GDM1 (cell line): ENCODE measurements at places on chromosomes 2 and 18.

DNA sequence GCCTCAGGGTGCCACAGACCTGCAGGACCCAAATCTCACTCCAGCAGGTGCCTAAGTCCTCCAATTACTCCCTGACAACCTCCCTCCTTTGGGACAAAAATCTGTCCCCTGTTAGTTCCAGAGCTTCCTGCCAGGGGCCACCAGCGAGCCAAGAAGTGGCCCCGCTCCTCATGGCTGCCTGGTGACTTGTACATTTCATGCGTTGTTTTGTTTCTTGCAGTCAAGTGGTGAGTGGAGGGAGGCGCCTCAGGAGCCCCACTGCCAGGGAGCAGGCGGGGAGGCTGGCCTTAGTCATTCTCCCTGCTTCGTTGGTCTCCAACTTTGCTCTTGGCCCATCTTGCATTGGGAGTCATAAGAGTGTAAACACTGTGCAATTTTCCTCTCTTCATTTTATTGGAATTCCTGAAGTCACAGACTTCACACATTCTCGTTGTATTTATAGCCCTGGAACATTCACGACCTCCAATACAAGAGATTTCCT is 81.3 kb downstream of the KCNF1 start:
- no peak for DNase-seq

DNA sequence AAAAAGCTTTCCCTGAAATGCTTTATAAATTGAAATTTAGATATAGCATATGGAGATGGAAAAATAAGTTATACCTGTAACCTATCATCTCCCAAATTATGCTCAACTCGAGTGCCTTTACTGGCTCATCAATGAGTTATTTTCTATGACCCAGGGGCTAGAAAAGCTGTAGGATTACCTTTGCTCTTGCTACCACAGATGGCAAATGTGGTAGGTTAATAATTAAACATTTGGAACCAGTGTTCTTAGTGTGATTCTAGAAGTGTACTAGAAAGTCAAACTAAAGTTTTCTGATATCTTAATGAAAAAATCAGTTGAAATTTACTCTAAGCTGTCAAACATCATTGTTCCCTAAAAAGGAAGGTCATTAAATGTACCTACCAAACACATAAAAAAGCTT is 22.5 kb downstream of the ALS2 start:
- no peak for DNase-seq

DNA sequence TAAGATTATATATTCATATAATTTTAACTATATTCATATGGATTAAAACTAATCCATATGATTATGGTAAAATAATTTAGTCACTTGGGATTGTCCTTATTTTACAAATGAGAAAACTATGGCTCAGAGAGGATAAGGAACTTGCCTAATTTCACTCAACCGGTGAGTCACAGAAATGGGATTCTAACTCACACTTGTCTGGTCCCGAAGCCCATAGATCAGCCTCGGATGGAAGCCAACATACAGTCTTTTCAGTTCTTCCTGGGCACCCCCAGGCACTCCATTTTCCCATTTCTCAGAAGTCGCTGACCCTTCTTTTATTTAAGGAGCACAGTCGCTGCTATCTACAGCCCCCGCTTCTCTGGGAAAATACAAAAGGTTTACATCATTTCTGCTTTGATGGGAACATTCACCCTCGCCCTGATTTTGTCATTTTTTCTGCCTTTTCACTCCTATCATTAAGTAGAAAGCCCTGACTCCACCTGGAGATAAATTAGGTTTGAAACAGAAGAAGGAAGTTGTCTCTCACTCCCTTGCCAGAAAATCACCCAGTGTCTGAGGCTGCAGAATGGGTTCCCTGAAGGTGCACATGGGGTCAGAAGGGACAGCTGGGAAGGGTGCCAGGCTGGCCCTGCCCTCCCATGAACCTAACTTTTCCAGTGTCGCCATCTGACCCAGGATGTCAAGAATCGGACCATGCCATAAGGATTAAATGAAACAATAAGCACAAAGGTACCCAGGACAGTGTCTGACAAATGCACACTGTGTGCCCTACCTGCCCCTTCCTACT is 36.6 kb downstream of the CYP1B1 start:
- DNase-seq: no peak

DNA sequence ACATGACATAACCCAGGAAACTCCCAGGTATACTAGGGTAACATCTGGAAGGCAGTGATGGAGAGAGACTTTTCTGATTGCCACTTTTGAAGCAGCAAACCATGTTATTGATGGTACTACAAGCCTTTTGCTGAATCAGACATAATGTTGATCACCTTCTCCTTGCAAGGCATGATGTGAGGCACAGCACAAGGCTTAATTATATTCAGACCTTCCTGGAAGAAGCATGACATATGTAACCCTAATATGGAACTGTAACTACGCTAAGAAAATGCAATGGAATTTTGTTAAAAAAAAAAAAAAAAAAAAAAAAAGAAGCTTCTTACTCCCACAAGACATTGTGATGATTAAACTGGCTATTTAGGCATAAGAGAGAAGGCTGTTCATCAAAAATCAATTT is 145.4 kb downstream of the ALK start:
- DNase-seq: no peak

DNA sequence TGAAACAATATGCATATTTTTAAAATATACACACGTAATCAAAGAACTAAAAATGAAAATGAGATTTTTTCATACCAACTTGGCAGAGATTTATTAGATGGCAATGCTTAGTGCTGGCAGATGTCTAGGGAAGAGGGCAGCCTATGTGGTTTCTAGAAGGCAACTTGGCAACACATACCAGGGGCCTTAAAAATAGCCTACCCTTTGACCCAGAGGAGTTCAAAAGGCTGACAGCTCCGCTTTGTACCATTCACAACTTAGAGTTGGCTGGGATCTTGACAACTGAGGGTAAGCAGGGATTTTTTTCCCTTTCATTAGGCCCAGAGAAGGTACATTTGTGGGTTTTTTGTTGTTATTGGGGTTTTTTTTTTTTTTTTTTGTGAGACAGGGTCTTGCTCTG is 26.4 kb upstream of the GPR55 start:
- no peak for DNase-seq

- no peak for DNase-seq
Measured at GRCh38 chr2:69046221-69046662, 33.3 kb downstream of the ANTXR1 start.

- no peak for DNase-seq
Measured at GRCh38 chr2:120851116-120851773, 115.6 kb downstream of the GLI2 start.

DNA sequence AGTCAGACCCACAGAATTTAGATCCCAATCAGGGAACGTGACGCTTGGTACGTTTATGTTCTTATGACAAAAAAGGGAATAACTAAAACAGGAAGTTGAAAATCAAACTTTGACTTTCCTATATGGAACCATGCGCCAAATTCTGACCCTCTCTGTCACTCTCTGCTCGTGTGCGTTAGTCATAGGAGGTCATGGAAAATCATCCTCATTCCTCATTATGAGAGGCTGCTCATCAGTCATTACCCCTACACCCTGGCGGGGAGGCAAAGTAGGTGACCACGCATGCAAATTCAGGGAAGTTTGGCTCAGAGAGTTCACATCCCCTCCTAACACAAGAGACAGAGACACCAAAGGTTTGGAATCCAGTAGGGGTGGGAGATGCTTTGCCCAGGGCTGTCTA is 15.5 kb downstream of the IL1F10 start:
- DNase-seq: no peak

- DNase-seq: no peak
Measured at GRCh38 chr18:33472509-33472908, 32.0 kb upstream of the CCDC178 start.

DNA sequence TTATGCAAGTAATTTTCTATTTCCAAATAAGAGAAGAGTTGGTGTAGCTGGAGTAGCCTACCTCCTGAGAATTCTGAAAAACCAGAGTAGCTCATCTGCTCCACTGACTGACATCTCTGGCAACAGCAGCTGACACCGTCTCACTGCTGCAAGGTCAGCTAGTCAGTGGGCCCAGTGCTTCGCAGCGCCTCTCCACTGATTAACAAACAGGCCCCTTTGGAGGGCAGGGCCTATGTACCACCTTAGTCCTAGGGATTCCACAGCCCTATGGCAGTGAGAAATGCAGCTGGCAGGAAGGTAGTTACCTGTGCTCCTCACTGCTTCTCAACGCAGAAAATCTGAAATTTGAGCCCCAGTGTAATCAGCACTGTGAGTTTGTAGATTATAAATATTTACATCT is 97.5 kb downstream of the DLGAP1 start:
- no peak for DNase-seq

GRCh38 chr2:145464866-145465265 is 944.9 kb upstream of the ZEB2 start:
- no peak for DNase-seq

DNA sequence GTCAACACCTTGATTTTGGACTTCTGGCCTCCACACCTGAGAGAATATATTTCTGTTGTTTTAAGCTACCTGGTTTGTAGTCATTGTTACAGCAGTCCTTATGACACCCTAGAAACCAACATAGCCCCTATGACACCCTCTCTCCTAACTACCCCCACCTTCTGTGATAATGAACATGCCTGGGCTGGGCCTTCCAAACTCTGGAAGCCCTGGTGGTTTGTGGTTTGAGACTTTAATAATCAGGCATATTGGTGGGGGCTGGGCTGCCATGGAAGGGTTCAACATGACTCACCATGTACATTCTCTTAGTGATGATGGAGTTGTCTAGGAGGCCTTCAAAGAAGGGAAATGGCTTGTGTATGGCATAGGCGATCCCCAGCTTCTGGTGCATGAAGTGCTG is 3.3 kb downstream of the SP110 start:
- DNase-seq: no peak

- DNase-seq: no peak
Measured at GRCh38 chr2:177207101-177207500, 5.5 kb upstream of the HNRNPA3 start.

DNA sequence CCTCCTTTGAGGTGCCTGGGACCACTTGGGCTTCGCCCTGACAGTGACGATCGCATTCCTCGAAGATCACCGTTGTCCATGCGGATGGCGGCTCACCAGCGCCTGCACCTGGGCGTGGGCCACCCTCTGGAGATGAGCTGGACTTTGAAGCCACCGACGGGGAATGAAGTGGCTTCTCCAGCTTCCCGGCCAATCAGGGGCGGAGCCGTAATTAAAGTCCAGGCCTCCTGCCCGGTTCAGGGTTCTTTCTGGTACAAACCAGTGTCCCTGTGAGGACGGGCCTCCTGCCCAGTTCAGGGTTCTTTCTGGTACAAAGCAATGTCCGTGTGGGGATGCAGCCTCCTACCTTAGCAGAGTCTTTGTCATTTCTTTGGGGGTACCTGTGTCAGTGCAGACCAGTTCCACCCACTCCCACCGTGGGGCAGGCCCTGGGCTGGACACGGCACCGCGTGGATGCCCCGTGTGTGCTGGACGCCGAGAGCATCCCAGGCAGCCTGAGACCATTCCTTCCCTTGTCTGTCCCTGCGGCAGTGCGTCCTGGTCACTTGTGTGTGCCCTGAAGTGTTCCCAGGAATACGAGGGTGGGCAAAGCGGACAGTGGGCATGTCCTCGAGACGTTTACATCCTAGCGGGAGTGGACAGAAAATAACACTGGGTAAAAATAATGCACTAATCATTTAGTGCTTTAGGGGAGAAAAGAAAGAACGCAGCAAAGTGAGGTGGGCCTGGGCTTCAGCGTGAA is 55.0 kb downstream of the KCNG2 start:
- no peak for DNase-seq

- no peak for DNase-seq
Measured at GRCh38 chr18:46461993-46462392, 195.0 kb downstream of the LOXHD1 start.

DNA sequence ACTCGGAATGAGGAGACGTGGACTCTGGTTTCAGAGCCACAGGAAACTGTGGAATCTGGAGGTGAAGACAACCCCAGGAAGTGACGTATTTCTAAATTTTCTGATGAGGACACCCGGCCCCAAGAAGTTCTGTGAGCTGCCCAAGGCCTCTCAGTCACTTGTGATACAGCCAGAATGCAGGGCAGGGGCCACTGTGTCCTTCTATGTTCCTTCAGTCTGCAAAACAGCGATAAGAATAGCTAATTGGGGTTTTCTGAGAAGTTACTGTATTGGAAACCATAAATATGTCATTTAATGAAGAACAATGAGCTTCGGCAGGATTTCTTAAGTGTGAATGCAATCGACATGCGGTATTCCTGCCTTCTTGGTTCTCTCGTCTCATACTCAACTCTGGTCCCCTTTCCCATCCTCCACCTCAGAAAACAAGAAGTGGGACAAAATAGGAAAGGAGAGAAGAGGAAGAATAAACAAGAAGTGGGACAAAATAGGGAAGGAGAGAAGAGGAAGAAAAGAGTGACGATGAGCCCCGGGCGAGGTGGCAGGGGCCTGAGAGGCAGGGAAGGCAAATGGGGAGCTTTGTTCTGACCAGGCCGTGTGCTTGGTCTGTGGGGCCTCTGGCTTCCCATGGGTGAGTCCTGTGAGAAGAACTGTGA is 282.0 kb upstream of the REV1 start:
- DNase-seq: no peak

DNA sequence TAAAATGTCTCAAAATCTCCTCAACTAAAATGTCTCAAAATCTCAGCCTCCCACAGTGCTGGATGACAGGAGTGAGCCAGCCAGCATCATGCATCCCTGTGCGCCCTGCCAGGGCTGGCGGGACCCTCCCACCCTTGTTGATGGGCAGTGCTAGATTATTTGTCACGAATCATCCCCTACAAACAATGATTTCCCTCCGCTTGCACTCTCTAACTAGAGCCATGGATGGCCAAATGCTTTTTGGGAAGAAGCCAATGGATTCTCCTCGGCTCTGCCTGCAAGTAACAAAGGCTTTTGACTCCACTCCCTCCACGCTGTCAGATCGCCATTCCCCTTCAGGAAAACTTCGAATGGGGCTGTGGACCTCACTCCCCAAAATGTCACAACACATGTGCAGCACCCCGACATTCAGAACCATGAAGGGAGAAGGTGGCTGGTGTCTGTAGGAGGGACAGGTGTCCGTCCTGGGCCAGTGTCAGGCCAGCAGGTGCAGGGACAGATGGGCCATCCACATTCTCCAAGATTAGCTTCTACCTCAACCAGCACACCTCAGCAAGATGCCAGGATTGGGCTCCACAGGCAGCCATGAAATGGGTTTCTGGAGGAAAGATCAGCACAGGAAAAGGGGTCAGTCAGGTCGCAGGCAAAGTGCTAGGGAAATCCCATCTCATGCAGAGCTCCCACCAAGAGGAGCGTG is 11.5 kb downstream of the AMER3 start:
- no peak for DNase-seq

- DNase-seq: no peak
Measured at GRCh38 chr2:7916670-7917069, 765.2 kb upstream of the ID2 start.

DNA sequence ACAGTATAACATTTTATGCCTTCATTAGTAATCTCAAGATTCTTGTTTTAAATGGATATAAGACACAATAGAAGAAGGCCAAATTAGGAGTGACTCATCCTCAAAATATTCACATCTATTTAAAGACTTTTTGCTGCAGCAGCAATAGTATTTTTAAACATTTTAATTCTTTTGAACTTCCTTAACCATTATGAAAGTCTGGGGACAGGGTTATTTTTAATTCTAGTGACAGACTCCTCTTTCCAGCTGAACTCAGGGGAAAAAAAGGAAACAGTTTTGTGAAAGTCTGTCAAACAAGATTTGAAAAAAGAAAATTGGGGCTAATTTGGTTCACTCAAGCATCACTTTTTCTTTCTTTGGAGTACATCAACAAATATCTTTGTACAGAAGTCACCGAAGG is 541.8 kb downstream of the NUP35 start:
- no peak for DNase-seq
